Activated CD4-positive, alpha-beta memory T cell treated with anti-CD3 and anti-CD28 coated beads, Interleukin-2, amount 10 ng/mL, durations not matched to agents 7 days and 5 days (primary cell): ENCODE measurements at places on chromosomes 6 and 20. TPM values are rescaled to one million over a fixed set of nuclear protein-coding genes. Genes with fewer than 3 reads are reported as not detected.

The PTPRT gene
- total RNA-seq: not detected

The PGBD1 gene
- 2.0 TPM for total RNA-seq

The PLCB4 gene
- not detected for total RNA-seq

The EPPIN gene
- not detected for total RNA-seq

The GABRR1 gene
- not detected for total RNA-seq

The PAX1 gene
- total RNA-seq: not detected

The ANGPT4 gene
- total RNA-seq: not detected

The C6orf58 gene
- not detected for total RNA-seq

The CUL7 gene
- total RNA-seq: 13.0 TPM

The ZBTB46 gene
- total RNA-seq: 0.65 TPM

The LST1 gene
- 74.5 TPM for total RNA-seq

The CRYBG1 gene
- total RNA-seq: 59.2 TPM

- DNase-seq: no peak
- H3K4me1 ChIP-seq: no peaks in the 10 kb centered on the region
- no peaks in the 10 kb centered on the region for H3K36me3 ChIP-seq
These were observed 16.4 kb downstream of the RNF217 start for GRCh38 chr6:124978451-124979293.

DNA sequence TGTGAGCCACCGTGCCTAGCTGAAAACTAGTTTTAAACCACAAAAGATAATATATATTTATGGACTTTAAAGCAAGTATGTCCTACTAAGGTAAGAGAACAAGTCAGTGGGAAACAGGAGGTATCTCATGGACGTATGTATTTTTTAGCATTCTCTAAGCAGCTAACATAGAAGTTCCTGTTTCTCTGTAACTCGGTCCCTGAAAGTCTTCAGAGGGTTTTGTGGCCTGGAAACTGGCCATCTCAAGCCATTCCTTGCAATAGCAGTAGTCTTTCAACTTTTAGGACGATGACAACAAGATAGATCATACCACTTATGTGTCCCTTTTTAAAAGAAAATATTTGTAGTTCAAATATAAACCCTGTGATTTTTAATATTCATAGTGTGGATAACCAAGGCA is 95.6 kb upstream of the RALGAPA2 start:
- H3K4me1 ChIP-seq: no peaks in the 10 kb centered on the region
- H3K27me3 ChIP-seq: peaks cover 9% of the 10 kb centered on the region
- no peaks in the 10 kb centered on the region for H3K36me3 ChIP-seq
- no peak for DNase-seq
- H3K4me3 ChIP-seq: no peak overlapping the region

DNA sequence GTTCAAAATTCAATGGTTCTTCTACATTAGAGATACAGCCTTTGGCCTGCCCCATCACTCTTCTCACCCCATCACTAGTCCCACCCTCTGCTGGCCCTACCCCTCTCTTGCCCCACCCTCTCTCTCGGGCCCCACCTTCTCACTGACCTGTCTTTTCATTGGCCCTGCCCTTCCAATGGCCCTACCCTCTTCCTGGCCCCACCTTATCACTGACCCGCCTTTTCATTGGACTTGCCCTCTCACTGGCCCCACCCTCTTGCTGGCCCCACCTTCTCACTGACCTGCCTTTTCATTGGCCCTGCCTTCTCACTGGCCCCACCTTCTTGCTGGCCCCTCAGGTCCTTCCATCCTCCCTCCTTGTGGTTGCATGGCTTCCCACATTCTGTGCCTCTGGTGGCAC is 107.2 kb upstream of the PLEKHG1 start:
- H3K36me3 ChIP-seq: no peaks in the 10 kb centered on the region
- H3K4me3 ChIP-seq: no peak overlapping the region
- H3K27ac ChIP-seq: no peak overlapping the region
- no peak for DNase-seq

DNA sequence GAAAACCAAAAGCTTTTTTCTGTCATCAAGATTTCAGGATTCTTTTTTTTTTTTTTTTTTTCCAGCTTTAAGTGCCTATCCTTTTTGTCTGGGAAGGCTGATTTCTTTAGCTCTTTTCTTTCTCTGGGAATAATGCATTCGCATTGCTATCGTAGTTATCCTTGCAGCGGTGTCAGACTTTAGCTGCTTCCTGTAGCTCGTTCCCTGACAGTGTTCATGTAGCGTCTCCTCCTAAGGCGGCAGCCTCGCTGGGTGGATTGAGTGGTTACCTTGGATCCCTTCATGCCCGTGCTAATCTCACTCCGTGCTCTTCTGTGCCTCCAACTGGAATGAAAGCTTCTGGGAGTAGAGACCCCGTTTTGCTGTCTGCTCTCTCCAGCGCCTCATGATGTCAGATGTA is 43.1 kb downstream of the UST start:
- DNase-seq: no peak
- H3K27ac ChIP-seq: no peak overlapping the region
- H3K4me1 ChIP-seq: no peaks in the 10 kb centered on the region
- no peak overlapping the region for H3K4me3 ChIP-seq
- H3K27me3 ChIP-seq: peaks cover 2% of the 10 kb centered on the region

- DNase-seq: no peak
- no peaks in the 10 kb centered on the region for H3K36me3 ChIP-seq
- no peaks in the 10 kb centered on the region for H3K4me1 ChIP-seq
- H3K27me3 ChIP-seq: peaks cover 10% of the 10 kb centered on the region
- H3K4me3 ChIP-seq: no peak overlapping the region
These were observed 570 bp upstream of the PLCB4 start for GRCh38 chr20:9068233-9068801.

- no peaks in the 10 kb centered on the region for H3K4me1 ChIP-seq
- H3K27me3 ChIP-seq: peaks cover 12% of the 10 kb centered on the region
- H3K4me3 ChIP-seq: no peak overlapping the region
- DNase-seq: no peak
- H3K27ac ChIP-seq: no peak overlapping the region
These were observed 43.2 kb upstream of the TMEM30A start for GRCh38 chr6:75327807-75328206.

DNA sequence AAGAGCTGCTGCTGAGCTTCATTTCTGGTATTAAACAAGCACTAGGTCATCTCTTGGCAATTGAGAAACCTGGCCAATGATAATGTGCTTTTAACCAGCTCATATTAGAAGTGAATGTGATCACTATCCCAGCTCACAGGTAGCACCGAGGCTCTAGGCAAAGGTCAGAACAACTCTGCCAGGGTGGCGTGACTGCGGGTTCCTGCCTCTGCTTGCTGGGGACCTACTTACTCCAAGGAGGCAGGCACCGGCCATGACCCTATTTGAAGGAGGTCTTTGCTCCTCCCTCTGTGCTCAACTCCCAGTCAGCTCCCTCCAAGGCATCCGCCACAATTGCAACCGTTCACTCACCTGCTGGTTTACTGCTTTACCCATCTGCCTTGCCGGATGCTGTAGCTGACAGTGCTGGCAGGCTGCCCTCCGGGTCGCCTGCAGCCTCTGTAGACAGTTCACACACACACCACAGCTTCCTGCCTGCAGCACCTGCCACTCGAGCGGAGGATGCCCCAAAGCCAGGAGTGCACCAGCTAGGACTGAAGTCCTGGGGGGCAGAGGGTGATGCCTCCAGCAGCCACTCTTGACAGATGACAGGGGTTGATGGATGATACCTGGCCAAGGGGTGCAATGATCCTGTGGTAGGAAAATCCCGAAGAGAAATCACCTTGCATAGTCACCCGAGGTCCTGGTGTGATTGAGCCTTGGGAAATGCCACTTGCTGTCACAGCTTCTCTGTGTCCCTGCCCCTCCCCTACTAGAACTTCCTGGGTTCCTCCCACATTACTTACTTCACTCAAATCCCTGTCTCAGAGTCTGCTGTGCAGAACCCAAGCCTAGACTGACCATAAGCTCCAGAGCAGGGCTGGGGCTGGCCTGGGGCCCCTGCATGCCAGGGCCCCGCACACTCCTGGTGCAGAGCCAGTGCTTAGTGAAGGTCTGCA is 8.8 kb upstream of the VSX1 start:
- no peaks in the 10 kb centered on the region for H3K36me3 ChIP-seq
- H3K27me3 ChIP-seq: peaks cover 10% of the 10 kb centered on the region
- H3K4me3 ChIP-seq: peak overlapping the region; percentile 11
- DNase-seq: peak; percentile 80
- peaks cover 29% of the 10 kb centered on the region for H3K4me1 ChIP-seq

- no peak overlapping the region for H3K27ac ChIP-seq
- no peaks in the 10 kb centered on the region for H3K4me1 ChIP-seq
- no peak for DNase-seq
- no peak overlapping the region for H3K4me3 ChIP-seq
- H3K27me3 ChIP-seq: no peaks in the 10 kb centered on the region
These were observed 724.5 kb upstream of the FLRT3 start for GRCh38 chr20:15061955-15062354.

DNA sequence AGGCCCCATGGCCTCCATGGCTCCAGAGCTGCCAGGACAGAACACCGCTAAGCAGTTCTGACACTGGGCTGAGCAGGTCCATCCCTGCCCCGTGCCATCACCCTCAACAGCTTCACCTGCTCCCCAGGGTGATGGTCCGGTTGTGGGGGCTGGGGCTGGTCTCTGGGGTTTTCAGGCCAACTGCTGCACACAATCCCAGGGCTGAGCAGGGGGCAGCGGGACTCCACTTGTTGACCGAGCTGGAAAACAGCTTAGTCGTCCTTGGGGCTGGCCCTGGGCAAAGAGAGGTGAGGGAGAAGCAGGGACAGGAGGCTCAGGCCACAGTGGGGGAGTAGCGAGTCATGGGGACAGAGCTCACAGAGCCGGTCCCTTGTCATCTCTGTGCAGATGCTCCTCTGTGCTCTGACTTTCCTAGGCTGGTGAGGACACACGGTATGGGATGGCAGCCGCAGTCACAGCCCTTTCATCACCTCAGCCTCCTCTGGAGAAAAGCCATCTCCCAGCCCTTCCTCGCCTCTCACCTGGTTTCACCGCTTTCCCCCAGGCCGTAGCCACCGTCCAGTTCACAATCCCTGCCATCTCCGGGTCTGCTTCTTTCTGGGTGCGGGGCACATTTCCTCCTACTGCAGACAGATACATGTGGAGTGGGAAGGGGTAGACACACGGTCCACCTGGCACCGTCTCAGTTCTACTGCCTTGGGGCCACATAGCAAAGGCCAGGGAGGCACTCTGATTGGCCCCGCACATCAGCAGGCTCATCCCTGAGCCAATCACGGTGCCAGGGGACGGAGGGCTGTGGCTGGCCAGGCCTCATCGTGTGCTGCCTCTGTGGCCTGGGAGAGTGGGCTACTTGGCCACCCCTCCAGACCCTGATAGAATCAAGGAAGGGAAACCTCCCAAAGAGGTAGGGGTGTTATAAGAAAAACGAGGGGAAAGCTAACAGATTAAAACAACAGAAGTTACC is 19.1 kb downstream of the MDFI start:
- peaks cover 27% of the 10 kb centered on the region for H3K27me3 ChIP-seq
- no peak for DNase-seq
- no peaks in the 10 kb centered on the region for H3K4me1 ChIP-seq

GRCh38 chr6:4568138-4568537 is 208.1 kb upstream of the CDYL start:
- H3K27ac ChIP-seq: no peak overlapping the region
- H3K36me3 ChIP-seq: peaks cover 2% of the 10 kb centered on the region
- H3K27me3 ChIP-seq: no peaks in the 10 kb centered on the region
- no peak overlapping the region for H3K4me3 ChIP-seq

DNA sequence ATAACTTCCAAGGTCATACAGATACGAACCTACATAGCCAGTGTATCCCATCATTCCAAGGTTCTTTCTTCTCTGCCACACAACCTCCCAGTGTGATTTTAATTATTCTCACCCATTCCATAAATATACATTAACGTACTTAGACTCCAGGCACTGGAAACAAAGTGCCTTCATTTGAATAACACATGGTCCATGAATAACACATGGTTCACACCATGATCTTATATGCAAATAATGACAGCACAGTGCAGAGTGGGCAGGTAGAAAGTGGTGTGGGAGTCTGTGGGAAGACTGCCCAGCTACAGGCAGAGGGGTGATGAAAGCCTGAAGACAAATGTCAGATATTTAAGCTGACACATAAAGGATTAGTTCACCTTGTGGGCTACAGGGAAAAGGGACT is 425.2 kb downstream of the HACE1 start:
- H3K4me1 ChIP-seq: no peaks in the 10 kb centered on the region
- H3K36me3 ChIP-seq: no peaks in the 10 kb centered on the region
- no peak for DNase-seq
- no peaks in the 10 kb centered on the region for H3K27me3 ChIP-seq
- H3K27ac ChIP-seq: no peak overlapping the region

- H3K36me3 ChIP-seq: no peaks in the 10 kb centered on the region
- H3K27me3 ChIP-seq: no peaks in the 10 kb centered on the region
- no peak for DNase-seq
These were observed 261.0 kb upstream of the RIN2 start for GRCh38 chr20:19497064-19497463.

GRCh38 chr20:10315138-10315537 is 96.5 kb downstream of the SNAP25 start:
- DNase-seq: no peak
- H3K36me3 ChIP-seq: no peaks in the 10 kb centered on the region
- H3K4me1 ChIP-seq: peaks cover 3% of the 10 kb centered on the region
- peaks cover 19% of the 10 kb centered on the region for H3K27me3 ChIP-seq
- no peak overlapping the region for H3K4me3 ChIP-seq
- no peak overlapping the region for H3K27ac ChIP-seq

DNA sequence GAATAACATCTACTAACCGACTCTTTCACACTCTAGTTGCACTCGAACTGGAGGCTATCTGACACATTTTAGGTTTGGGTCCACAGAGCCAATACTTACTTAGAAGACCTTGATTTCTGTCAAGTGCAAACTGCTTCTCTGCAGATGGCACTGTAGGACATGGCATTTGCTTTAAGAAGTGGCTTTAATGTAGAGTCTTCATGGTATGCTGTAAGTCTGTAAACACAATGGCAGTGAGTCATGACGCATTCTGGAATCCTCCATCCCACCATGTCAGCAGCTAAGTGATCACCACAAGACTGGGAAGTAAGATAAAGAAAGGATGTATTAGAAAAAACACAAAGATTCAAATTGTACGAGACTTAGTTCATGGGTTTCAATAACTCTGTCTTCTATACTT is 377.0 kb upstream of the NOX3 start:
- no peak overlapping the region for H3K27ac ChIP-seq
- H3K36me3 ChIP-seq: no peaks in the 10 kb centered on the region

GRCh38 chr20:25067102-25067987 is 9.4 kb upstream of the ACSS1 start:
- peaks cover 3% of the 10 kb centered on the region for H3K4me1 ChIP-seq
- H3K4me3 ChIP-seq: no peak overlapping the region
- no peaks in the 10 kb centered on the region for H3K36me3 ChIP-seq
- H3K27me3 ChIP-seq: peaks cover 51% of the 10 kb centered on the region
- H3K27ac ChIP-seq: no peak overlapping the region
- DNase-seq: no peak

- no peak for DNase-seq
- no peak overlapping the region for H3K4me3 ChIP-seq
- H3K27ac ChIP-seq: no peak overlapping the region
- no peaks in the 10 kb centered on the region for H3K4me1 ChIP-seq
These were observed 502.4 kb downstream of the LMBRD1 start for GRCh38 chr6:69294407-69294806.

- H3K36me3 ChIP-seq: no peaks in the 10 kb centered on the region
- H3K4me3 ChIP-seq: no peak overlapping the region
- peak; percentile 46 for DNase-seq
- peaks cover 53% of the 10 kb centered on the region for H3K27me3 ChIP-seq
- no peak overlapping the region for H3K27ac ChIP-seq
These were observed 26.2 kb downstream of the CTCFL start for GRCh38 chr20:57498425-57499400.

- DNase-seq: no peak
- no peaks in the 10 kb centered on the region for H3K36me3 ChIP-seq
- no peak overlapping the region for H3K4me3 ChIP-seq
- H3K27me3 ChIP-seq: no peaks in the 10 kb centered on the region
These were observed 326.0 kb upstream of the RSPO3 start for GRCh38 chr6:126792340-126793085.
